Iris pigment epithelial cell (primary cell): ENCODE measurements at places on chromosomes 5 and 9.

GRCh38 chr5:10610058-10610457, 46.2 kb downstream of the ANKRD33B start:
- DNase-seq, result no peak

DNA sequence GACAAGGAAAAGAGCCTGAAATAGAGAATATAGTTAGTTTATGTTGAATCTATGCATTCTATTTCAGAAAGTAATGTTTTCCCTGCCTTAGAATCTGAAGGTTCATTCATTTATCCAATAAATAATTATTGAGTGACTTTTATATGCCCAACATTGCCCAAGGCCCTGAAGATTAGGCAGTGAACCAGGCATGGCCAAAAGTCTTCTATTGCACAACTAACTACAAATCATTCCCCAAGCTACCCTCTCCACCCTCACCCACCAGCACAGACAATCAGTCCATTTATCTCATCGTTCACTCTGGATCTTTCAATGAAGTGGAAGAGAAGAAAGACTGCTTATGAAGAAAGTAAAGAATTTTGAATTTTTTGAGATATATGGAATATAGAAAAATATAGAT, 268.4 kb downstream of the PLK2 start:
- no peak for DNase-seq

DNA sequence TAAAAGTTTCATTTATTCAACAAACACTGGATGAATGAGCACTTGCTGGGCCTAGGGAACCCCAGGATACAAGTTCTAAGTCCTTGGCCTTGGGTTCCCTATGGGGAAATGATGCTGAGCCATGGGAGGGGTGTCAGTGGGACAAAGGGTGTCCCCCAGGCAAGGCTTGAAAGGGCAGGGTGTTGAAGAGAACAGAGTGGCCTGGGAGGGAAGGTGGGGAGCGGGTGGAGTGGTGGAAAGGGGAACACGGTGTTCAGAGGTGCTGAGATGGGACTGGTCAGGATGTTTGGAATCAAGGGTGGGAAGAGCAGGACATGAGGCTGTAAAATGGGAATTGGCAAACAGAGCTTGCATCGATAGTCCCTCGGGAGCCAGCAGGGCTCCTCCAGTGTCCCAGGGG, 61.8 kb downstream of the PPARGC1B start:
- DNase-seq, result no peak

GRCh38 chr5:116573702-116574366, 789 bp downstream of the SEMA6A start:
- DNase-seq, result peak; percentile 31

DNA sequence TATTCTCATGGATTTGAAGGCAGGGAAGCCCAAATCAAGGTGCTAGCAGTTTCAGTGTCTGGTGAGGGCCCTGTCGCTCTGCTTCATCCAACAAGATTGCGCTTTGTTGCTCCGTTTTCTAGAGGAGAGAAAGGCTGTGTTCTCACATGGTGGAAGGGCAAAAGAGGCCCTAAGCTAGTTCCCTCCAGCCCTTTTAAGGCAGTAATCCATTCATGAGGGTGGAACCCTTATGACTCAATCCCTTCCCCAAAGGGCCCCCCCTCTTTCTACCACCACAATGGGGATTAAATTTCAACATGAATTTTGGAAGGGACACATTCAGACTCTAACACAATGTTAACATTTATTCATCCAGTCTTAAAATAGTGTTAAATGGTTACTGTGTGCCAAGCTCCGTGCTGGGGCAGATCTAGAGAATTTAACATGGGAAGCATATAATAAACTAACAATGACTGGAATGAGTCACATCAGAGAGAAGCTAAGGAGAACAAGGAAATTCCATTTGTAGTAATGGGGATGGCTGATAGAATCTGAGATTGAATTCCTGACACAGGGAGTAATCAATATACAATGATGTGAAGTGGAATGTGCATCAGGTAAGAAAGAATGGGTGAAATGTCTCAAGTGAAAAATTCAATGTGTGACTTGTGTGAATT, 382.8 kb upstream of the ZNF608 start:
- DNase-seq, result no peak

GRCh38 chr5:41736641-41737040, 133.6 kb downstream of the OXCT1 start:
- DNase-seq, result peak; percentile 73

DNA sequence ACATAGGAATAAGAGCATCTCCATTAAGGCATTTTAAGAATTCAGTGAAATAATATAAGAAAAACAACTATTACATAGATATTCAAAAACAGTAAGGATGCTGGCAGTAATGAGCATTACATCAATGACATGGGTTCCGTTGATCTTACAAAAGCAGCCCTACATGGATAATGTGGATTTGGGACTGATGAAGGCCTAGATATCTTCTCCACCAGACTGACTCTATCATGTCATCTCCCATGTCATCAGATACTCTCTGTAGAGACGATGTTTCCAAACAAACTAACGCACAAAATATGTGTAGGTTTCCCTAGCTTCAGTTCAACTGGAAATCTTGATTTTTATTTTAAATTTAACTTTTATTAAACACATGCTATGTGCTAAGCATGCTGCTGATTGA, 3.6 kb downstream of the LURAP1L start:
- no peak for DNase-seq

- DNase-seq, result no peak
Measured at GRCh38 chr9:126581893-126582292, 31.8 kb upstream of the LMX1B start.

DNA sequence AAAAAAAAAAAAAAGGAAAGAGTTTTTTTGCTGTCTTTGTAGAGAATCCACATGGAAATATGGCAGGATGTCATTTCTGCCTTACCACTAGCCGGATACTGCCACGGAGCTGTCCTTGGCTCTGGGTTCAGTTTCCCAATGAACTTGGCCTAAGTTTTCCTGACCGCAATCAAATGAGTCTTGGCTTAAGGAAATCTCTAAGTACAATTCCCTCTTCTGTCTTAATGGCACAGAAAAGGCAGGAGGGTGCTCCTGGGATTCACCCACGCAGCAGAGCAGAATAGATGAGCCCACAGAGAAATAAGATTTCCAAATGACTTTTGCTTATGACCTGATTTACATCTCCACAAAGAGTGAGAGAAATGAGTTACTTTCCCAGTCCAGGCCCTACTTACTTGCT, 284.0 kb upstream of the VLDLR start:
- DNase-seq, result no peak

GRCh38 chr9:14723301-14723700, 768 bp upstream of the CER1 start:
- no peak for DNase-seq

DNA sequence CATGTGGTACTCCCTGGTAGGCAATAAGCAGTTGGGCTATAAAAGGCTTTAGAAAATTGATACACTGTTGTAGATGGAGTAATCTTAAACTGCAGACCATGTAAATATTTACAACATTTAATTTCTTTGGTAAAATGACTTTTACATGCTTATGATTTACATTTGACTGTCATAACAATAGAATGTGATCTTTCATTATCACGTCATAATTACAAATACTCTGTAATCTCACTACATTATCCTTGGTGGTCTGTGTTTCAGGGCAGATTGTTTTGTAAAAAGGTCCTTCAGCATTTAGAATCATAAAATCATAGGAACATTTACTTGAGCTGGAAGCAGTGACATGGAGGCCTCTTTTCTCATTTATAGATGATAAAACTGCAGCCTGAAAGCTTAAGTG, 73.3 kb upstream of the PRRC1 start:
- no peak for DNase-seq

DNA sequence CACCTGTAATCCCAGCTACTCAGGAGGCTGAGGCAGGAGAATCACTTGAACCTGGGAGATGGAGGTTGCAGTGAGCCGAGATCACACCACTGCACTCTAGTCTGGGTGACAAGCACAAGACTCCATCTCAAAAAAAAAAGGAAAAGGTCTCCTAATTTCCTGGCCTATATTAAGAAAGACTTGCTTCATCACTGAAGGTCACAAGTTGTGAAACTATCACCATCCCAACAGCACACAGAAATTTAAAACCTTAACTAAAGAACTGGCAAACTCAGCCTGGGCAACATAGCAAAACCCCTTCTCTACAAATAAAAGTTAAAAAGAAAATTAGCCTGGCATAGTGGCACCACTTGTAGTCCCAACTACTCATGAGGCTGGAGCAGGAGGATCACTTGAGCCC, 17.2 kb downstream of the FRMD3 start:
- no peak for DNase-seq

DNA sequence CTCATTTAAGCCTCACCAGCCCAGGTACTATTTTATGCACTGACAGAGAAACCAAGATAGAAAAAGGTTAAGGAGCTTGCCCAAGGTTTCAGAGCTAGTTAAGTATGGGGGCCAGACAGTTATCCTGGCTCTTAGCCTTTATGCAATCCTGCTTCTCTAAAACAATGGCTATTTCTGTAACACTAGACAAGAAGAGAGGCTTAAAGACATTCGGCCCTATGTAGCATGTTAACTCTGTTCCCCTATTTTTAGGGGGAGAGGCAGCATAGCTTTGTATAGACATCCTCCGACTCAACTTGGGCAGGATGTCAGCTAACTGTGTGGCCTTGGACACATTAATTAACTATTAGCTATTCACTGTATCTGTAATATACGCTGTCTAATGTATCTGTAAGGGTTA, 54.6 kb downstream of the LHFPL2 start:
- DNase-seq, result no peak

DNA sequence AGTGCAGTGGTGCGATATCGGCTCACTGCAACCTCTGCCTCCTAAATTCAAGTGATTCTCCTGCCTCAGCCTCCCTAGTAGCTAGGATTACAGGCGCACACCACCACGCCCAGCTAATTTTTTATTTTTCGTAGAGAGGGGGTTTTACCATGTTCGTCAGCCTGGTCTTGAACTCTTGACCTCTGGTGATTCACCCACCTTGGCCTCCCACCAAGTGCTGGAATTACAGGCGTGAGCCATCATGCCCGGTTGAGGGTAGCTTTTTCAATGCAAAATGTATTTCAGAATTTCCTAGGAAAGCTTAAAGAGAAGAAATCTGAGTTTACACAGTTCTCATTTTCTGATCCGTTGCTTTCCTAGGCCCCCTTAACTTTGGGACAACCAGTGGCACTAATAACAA, 15.7 kb downstream of the BDP1 start:
- DNase-seq, result peak; percentile 82

GRCh38 chr5:9841516-9842170, 211.5 kb upstream of the TAS2R1 start:
- DNase-seq, result no peak

GRCh38 chr9:22175972-22176545, 167.0 kb upstream of the CDKN2B start:
- DNase-seq, result no peak

DNA sequence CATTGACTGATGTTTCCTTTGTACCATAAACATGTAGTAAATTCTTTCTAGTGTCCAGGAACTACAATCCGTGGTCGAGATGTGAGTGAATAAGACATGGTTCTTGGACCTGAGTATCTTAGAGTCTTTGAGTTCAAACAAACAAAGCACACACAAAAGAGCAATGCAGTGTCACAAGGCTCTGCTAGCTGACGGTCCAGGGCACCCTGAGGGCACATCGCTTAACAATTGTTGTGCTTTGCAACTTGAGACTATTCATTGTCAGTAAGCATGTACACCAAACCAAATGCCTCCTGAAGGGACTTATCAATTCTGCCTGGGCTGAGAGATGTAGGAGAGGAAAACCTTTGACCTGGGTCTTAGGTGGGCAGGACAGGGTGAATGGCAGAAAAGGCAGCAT, 84.8 kb downstream of the CAMK4 start:
- DNase-seq, result no peak

DNA sequence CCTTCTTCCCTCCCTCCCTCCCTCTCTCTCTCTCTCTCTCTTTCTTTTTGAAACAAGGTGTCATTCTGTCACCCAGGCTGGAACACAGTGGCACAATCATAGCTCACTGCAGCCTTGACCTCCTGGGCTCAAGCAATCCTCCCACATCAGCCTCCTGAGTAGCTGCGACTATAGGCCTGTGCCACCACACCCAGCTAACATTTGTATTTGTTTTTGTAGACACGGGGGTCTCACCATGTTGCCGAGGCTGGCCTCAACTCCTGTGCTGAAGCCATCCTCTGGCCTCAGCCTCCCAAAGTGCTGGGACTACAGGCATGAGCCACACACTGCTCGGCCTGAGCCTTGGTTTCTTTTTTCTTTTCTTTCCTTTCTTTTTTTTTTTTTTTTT, 45.8 kb downstream of the PLPP7 start:
- DNase-seq, result no peak

DNA sequence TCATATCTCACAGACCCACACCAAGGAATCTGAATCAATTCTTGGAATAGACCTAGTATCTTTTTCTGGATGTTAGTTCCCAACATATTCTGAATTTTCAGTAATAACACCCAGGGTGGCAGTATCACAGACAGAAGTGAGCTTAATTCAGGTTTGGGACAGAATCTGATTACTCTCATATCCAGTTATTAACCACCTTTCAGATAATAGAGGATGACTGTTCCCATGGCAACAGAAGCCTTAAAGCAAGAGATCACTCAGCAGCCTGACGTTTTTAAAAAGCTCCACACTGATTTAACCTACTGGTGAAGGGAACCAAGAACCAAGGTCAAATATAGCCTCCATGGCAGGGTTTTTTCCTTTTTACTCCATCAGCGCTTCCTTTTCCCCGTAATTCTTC, 68.4 kb downstream of the ACTBL2 start:
- DNase-seq, result no peak

GRCh38 chr5:171442287-171443042, 23.0 kb downstream of the FGF18 start:
- DNase-seq, result peak; percentile 69

DNA sequence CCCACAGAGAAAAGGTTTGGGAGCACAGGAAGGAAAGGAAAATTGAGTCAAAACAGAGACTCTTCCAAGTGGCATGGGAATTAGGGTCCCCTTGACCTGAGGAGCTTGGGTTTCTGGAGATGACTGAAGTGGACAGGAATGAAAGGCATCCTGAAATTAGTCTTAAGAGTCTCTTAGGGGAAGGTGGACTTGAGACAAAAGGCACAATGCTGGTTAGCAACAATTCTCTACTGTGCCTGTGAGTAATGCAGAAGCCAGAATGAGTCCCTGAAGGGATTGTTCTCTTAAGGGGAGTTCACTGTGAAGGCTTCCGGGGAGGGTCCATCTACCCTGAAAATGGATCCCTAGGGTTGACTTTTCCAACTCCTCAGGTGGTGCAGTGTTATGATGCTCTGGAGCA, 58.4 kb upstream of the FOXE1 start:
- no peak for DNase-seq

GRCh38 chr9:93955111-93955980, at the start of gene BARX1:
Gene BARX1 (minus strand): TSS chr9:93955355. CDS start chr9:93955146, 209 bp downstream.
- DNase-seq, result no peak

DNA sequence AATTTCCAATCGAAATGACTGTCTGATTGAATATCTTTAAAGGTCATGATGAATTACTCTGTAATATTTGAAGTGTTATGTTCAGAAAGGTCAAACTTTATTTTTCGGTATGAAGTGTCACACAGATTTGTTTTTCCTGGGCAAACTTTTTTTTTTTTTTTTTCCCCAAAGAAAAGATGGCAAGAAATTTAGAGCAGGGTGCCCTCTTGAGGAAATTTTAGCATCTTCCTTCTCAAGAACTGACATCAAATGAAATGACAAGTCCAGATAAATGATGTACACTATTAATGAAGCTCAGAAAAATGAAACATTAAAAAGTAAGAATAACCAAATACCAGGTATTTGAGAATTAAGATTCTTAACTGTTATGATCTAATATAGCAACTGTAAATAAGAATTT, 123.6 kb downstream of the INVS start:
- DNase-seq, result peak; percentile 45

- no peak for DNase-seq
Measured at GRCh38 chr9:89457376-89457855, 40.5 kb downstream of the SEMA4D start.

GRCh38 chr9:70493029-70493428, 78.6 kb upstream of the KLF9 start:
- peak; percentile 67 for DNase-seq

GRCh38 chr5:1985781-1986180, 103.1 kb upstream of the IRX4 start:
- no peak for DNase-seq
